ENCODE measurements at places on chromosomes 6 and 20.

DNA sequence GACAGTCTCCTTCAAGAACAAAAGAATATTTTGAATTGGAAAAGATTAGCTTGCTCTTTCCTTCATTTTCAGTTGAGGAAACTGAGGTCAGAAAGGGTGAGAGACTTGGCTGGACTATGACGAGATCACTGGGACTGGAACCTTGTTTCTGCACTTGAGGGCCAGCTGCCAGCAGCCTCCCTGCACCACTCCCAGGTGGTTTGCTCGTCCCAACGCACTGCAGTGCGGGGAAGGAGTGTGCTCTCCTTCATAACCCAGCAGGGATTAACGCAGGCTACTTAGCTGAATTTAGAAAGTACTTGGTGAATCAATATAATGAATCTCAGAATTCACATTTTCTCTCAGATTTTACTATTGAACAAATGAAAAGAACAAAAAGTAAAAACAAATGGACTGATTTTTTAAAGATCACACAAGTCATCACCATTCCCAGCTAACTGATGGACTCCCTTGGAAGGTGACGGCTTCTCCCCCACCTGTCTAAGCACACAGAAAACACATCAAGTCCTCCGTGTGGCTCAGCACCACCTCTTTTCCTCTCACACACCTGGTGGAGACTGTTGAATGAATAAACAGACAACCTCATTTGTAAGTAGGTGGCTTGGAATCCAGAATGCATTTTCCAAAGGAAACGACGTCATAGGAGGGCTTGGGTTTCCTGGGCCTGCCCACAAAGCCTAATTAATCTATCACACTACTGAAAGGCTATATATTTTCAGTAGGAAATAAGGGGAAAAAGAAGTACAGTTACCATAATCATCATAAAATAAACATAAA, 121.0 kb downstream of the QRSL1 start:
- no peak for DNase-seq

GRCh38 chr6:9085054-9085708, 649.8 kb upstream of the SLC35B3 start:
- DNase-seq: no peak

DNA sequence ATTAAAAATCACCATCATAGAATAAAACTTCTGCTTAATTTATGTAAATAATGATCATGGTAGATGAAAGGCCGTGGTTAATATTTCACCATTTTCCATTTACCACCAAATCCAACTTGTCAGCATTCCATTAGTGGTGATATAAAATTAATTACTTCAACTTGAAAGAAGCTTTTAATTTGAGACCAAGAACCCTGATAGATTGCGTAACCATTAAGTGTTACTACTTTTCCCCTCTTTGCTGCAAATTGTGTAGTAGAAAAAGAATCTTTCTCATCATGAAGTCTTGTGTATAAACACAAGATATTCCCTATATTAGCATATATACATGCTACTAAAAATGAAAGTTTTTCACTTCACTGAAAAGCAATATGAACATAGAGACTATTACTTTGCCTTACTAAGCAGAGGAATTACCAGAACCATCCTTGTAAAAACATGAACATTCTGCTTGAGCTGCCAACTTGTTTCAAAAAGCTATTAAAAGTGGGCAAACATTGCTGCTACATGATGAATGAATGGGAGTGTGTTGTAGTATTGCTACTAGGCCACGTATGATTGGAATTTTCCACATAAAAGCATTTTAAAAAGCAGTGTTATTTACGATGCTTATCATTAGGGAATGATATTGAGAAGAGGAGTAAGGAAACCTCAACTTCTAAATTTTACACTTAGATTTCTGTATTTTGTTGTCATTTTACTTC, 35.0 kb downstream of the STX11 start:
- DNase-seq: no peak

DNA sequence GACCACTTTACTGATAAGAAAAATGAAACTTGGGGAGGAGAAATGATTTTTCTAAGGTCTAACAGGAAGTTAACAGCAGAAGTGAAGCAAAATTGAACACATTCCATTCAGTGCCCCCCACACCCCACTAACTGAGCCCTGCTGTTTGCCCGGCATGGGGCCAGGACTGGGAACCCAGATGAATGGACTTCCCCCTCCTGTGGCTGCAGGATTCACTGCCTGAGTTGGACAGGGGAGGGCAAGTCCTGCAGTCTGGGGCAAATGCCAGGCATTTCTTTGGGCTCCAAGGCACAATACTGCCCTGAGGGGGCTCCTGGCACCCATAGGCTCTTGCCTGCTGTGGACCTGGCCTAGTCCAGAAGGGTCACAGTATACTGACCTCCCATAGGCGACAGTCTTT, 28.3 kb downstream of the FYN start:
- no peak for DNase-seq

- no peak for DNase-seq
Measured at GRCh38 chr6:22134308-22134707, 162.5 kb downstream of the PRL start.

- peak; percentile 30 for DNase-seq
Measured at GRCh38 chr20:39338469-39339376, 376.6 kb downstream of the DHX35 start.

- DNase-seq: no peak
Measured at GRCh38 chr6:137520520-137520919, 26.3 kb upstream of the OLIG3 start.

DNA sequence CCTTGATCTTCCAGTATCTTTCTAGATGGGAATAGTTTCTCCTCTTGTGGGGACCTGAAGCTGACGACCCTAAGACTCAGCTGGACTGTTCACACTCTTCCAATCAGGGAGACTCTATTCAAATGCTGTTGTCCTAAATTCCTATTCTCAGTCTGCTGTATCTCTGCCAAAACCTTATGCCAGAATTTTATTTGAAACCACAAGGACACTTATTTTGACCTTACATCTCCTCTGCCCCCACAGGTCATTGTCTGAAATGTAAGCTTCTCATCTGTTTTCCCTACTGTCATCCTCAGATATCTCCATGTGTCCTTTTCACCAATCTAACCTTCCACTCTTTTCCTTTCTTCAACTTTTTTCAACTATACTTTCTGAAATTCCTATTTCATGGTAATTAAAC, 289.5 kb upstream of the SGK1 start:
- DNase-seq: no peak

GRCh38 chr6:10154251-10154650, 260.6 kb downstream of the TFAP2A start:
- no peak for DNase-seq

All from HL-60 (cell line).